Stimulated activated CD8-positive, alpha-beta memory T cell treated with anti-CD3 and anti-CD28 coated beads, Interleukin-4, amount 100 ng/mL, for 4 hours (primary cell): ENCODE measurements at places on chromosomes 3 and 15.

GRCh38 chr15:95812491-95812890 is 518.0 kb upstream of the NR2F2 start:
- no peak for DNase-seq

- no peak for DNase-seq
Measured at GRCh38 chr3:20353286-20353685, 167.3 kb upstream of the SGO1 start.

DNA sequence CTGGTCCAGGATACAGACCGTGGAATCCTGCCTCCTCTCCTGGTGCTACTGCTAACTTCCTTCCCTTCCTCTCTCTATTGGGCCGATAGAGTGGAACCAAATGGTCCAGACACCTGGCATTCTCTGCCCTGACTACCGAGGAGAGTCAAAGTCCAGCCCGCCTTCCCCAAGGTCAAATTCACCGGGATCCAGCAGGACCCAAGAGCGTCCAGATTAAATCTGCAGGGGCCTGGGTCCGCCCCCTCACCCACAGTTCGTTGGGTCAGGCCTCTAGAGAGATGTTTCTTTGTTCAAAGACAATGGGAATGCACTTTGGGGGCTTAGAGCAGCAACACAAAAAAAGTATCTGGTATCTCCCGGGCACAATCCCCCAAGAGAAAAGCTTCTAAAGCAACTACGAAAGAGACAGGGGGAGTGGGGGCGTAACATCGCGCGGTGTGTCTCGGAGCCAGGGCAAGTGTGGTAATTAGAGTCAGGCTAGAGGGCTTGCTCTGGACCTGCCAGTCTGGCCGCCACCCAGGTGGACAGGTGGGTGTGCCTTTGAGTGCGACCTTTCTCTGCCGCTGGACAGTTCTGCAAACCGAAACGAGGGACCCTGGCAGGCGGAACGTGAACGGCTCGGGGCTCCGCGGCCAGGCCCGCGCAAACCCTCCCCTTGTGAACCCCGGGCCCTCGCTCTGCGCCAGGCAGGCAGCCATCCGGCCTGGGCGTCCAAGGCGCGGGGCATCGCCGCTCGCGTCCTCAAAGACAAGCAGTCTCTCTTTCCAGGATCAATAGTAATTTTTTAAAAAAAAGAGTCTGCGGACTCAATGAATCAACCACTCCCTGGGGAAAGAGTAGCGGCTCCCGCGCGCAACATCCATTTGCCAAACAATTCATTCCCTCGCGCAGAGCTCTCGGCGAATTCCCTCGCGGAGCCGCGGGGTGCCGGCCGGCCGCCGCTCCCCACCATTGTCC is 806 bp downstream of the KLHL25 start:
- DNase-seq, result peak; percentile 5

DNA sequence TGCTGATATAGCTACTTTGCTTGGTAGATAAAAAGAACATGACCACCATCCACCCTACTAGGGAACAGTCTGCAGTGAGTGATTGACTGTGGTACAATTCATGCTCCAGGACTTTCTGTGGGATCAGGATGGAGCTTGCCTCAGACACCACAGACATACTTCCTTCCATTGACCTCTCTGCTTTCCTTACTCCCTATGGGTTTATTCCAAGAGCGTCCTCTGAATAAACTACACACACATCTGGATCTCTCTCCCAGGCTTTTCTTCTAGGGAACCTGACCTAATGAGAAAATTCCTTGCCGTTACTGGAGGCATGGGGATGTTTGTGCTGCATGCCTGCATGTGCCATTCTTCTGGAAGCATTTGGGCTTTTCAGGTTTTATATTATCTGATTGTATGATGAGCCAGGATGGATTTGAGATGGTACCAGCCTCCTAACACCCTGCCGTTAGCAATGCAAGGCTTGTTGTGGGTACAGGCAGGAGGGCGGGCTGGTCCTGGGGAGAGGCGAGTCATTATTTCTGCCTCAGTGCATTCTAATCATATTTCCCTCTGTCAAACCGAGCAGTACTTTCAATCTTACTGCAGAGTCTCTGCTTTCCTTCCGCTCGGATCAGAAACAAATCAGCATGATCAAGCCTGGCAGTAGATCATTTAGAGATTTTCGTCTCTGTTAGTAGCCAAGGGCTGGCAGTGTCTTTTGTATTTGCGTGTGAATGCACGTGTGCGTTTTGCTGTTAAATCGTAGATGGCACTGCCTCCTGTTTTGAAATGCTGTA is 279.2 kb downstream of the PDCD6IP start:
- DNase-seq, result no peak

- DNase-seq, result no peak
Measured at GRCh38 chr3:120683671-120684301, 1.7 kb upstream of the HGD start.

GRCh38 chr15:60072826-60073465 is 68.8 kb downstream of the FOXB1 start:
- DNase-seq, result no peak

- no peak for DNase-seq
Measured at GRCh38 chr3:62144482-62144881, 228.9 kb downstream of the FEZF2 start.

GRCh38 chr3:53149006-53149690 is 11.9 kb upstream of the PRKCD start:
- no peak for DNase-seq

DNA sequence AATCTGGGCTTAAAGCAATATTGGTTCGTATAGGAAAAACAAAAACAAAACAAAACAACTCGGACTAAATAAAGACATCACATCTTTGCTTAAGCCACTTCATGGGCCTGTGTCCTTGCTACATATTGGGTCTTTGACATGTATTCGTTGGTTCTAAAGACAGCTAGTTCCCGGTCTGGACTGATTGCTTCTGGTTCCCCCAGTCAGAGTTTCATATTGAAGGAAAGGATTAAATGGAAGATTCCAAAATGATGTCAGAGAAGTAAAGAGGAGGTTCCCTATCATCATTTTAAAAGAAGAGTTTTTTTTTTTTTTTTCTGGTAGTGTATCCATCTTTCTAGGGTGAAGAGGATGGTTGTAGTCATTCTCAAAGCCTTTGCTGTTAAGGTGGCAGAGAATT is 2.3 kb downstream of the OXSR1 start:
- no peak for DNase-seq

GRCh38 chr15:20340931-20341661 is 200.5 kb downstream of the GOLGA6L6 start:
- DNase-seq, result no peak

DNA sequence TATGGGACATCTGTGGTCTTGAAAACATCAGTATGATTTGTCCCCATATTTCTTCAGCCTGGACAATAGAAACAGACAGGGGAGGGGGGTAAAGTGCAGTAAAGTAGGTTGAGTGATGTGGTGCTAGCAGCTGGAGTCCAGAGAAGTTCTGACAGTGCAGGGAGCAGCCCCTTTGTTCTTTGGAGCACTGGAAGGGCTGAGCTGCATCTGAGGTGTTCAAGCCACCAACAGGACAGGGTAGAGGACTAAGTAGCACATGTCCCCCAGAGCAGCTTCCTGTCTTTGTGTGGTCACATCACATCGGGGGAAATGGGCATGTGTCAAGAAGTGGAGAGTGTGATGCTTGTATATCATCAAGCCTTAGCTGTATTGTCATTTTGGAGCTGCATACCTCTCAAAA is 12.1 kb downstream of the MRPS22 start:
- no peak for DNase-seq

GRCh38 chr3:31592764-31593163 is 60.0 kb downstream of the STT3B start:
- DNase-seq, result no peak

- no peak for DNase-seq
Measured at GRCh38 chr3:123348471-123349200, 100.3 kb downstream of the ADCY5 start.

GRCh38 chr3:29601861-29602585 is 321.2 kb downstream of the RBMS3 start:
- DNase-seq, result no peak

DNA sequence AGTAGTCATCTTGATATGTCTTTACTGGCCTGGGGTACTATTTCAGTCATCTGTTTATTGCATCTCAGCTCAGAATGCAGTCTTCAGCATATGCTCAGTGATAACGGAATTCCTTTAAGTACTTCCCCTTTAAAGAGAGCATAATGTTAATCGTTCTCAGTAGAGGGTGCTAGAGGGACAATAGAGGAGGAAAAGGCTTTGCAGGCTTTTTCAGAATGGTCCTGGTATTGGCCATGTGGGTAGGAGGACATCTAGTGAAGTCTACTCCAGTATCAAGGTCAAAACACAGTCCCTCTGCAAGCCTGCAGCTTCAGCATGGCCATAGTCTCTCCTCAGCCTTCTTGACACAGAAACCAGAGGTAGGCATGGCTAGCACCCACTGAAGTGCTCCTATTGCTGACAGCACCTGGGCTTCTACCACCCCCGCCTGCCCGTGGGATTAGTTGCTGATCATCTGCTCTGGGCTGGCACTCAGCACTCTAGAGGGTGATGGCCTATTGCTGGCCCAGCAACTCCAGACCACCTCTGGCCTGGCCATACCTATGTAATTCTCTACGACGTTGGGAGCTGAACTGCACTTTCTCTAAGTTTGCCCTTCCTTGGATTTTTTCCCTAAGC is 65.4 kb downstream of the KCNH8 start:
- no peak for DNase-seq

- no peak for DNase-seq
Measured at GRCh38 chr3:98038876-98039275, 3.8 kb upstream of the GABRR3 start.

DNA sequence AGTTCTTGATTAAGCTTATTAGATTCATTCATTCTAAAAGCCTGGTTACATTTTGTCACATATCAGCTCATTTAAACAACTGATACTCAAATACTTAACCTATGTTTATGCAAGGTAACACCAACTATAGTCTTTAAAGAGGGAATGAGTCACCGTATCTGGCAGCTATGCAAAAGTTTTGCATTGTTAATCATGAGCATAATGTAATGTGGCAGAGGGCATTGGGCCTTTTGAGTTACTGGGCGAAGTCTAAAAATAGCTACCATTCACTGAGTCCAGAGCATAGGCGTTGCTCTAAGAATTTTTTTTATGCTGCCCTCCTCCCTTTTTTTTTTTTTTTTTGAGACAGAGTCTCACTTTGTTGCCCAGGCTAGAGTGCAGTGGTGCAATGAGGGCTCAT is 277.7 kb upstream of the ZNF717 start:
- DNase-seq, result no peak

GRCh38 chr3:127784865-127785710 is 37.2 kb downstream of the MGLL start:
- no peak for DNase-seq

DNA sequence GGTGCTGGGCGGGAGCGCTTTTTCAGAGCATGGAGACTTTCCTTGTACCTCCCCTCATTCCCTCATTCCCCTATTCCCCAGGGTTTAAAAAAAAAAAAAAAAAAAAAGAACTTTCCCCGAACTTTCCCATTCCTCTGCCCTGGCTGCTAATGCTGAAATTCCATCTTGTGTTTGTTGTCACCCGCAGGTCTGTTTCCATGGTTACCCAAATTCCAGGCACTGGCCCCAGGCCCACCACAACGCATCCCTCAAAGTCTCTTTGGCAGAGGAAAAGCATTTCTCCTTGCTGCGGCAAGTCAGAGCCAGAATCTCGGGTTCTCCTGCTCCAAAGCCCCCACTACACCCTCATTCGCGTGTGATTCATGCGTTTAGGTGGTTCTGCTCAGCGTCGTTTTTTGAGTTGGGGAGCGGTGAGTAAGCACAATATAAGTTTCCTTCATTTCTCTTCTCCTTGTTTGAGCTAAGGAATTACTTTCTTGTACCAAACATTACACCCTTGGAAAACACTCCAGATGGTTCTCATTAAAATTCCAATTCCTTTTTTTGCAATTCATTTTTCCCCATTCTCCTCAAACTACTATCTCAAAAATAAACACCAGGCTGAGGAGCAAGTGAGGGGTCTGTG is 21.6 kb downstream of the ANAPC13 start:
- no peak for DNase-seq

DNA sequence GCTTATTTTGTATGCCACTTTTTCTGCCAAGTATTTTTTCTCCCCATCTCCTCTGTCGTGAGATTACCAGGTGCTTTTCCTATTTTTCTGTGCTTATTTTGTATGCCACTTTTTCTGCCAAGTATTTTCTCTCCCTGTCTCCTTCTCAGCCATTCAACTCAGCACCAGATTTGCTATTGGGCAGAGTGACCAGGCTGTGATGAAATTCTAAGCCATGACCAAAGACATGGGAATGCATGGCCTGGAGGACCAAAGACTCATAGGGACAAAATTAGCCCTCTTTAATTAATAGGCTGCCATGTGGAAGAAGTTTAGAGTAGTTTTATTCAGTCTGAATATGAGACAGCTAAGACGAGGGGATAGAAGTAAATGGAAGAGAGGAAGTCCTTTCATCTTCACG is 257.4 kb downstream of the SQOR start:
- no peak for DNase-seq

DNA sequence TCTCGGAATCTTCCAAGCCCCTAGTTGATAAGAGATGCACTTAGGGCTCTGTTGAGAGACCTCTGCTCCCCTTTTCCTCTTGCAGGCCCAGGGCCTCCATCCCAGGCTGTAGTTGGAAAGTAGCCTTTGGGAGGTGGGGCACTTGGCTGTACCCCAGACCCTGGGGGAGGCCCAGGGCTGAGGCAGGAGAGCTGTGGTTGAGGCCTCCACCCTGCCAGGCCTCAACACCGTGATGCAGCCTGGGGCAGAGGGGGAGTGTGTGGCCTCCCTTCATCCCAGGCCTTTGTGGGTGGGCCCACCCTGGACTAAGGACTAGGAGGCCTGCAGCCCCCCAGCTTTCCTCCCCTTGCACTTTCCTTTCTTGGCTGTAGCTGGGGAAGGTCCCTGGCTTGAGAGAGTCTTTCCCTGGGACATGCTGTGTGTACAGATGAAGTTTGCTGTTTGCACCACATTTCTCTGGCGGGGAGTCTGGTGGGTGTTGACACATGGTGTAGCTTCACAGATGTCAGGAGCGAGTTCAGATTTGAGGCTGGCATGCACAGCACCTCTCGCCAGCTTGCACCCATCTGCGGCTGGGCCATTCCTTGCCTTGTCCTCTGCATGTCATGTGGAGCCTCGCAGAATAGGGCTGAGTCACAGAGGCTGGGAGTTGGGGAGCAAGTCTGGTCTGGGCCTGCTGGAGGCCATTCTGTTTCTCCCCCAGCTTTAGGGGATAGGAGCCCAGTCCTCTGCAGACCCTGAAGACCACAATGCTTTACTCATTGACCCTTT is 13.7 kb downstream of the PLEKHO2 start:
- DNase-seq, result no peak

- DNase-seq, result no peak
Measured at GRCh38 chr15:40053831-40054604, 15.0 kb upstream of the SRP14 start.

DNA sequence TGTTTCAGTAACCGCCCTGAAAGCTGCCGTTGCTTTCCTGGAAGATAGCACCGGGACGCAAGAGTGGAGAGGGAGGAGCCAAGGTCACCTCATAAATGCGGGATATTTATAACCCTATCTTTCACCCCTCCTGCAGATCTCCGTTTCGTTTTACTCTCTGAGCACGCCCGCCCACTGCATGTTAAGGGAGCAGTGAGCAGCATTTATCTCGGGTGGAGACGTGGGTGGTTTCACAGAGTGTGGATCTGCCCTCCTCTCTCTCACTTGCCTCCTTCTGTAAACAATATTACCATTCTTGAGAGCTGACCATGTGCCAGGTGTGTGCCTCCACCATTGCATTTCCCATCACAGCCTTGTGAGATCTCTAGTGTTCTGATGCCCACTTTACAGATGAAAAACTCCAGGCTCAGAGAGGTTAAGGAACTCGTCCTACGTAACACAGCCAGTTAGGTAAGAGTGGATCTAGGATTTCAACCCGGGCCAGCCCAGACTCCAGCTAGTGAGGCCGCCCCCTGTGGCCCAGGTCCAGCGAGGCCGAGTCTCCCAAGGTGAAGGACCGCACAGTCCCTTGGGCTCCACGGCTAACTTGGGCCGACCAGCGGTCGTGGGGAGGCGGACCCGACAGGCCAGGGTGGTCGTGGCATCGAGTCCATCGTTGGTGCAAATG is 16.9 kb upstream of the SEMA4B start:
- no peak for DNase-seq
